ENCODE measurements at places on chromosomes 16 and 17.

GRCh38 chr16:25585526-25585925, 106.2 kb upstream of the HS3ST4 start:
- DNase-seq, result no peak

DNA sequence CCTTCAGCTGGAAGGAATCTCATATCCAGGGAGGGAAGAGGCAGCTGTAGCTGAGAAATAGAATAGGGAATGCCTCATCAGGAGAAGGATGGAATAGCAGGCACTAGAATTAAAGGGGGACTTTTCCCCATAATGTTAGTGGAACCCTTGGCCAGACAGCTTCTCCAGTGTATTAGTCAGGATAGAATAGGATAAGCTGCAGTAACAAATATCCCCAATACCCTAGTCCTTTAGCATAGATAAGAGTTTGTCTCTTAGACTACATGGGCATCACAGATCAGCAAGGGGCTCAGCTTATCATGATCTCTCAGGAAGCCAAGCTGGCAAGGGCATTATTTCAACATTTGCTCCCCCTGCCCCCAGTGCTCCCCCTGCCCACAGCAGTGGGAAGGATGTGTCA, 44.7 kb upstream of the RPL38 start:
- DNase-seq, result no peak

DNA sequence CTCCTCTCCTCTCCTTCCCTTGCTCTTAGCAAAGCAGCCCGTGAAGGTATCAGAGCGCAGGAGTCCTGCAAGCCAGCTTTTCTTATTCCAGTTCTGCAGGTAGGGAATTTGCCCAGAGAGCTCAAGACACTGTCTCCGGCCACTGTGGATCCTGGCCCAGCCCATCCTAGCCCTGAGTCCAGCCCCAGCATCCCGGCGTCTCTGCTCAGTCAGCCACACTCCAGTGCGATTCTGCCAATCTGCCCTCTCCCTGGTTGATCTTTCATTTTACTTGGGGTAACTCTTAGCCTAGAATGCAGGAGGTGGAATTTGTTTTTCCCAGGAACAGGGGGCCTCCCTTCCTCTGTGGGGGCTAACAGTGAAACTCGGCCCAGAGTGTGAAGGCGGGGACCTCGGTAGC, 176.9 kb upstream of the GSE1 start:
- no peak for DNase-seq

DNA sequence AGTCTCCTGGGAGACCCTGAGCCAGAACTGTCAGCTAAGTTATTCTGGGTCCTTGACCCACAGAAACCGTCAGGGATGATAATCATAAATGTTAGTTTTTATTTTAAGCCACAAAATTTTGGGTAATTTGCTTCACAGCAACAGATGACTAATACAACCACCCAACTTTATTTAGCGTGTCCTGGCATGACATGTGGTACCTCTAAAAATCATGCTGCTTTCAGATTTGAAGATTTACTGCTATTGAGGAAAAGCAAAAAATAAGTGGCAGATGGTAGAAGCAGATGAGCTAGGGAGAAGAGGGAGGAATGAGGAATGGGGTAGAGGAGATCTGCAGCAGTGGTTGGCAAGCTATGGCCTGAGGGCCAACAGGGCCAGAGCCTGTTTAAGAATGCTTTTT, 90.4 kb downstream of the TMEM100 start:
- DNase-seq, result no peak

GRCh38 chr16:89481356-89481955, 8.9 kb downstream of the ANKRD11 start:
- DNase-seq, result no peak

- no peak for DNase-seq
Measured at GRCh38 chr17:37430051-37430627, 23.5 kb downstream of the TADA2A start.

DNA sequence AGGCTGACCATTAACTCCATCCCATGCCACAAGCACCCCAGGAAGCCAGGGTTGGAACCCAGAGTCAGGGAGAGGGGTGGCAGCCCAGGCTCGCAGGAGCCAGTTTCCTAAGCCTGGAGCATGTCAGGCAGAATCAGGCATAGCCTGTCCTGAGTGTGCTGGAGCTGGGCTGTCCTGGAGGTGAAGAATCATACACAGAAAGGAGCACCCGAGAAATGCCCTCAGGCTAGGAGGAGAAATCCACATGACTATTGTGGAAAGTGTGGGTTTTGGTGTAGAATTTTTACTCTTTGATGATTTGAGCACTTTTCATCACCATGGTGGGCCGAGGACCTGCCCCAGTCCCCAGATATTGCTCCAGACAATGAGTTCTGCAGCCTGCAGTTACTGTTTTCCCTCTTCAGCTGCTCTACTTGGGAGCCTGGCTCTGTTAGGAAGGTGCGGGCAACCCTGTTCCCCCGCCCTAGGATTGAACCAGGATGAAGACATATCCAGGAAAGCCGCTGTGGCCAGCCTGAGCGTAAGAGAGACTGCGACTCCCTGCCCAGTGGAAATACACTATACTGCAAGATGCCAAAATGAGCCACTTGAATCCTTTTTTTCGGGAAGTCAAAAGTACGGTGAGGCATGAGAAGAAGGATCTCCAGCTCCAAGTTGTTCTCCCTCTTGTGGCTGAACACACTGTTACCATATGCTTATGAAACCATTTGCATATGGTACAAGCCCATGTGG, 29.0 kb upstream of the HEATR6 start:
- DNase-seq, result no peak

DNA sequence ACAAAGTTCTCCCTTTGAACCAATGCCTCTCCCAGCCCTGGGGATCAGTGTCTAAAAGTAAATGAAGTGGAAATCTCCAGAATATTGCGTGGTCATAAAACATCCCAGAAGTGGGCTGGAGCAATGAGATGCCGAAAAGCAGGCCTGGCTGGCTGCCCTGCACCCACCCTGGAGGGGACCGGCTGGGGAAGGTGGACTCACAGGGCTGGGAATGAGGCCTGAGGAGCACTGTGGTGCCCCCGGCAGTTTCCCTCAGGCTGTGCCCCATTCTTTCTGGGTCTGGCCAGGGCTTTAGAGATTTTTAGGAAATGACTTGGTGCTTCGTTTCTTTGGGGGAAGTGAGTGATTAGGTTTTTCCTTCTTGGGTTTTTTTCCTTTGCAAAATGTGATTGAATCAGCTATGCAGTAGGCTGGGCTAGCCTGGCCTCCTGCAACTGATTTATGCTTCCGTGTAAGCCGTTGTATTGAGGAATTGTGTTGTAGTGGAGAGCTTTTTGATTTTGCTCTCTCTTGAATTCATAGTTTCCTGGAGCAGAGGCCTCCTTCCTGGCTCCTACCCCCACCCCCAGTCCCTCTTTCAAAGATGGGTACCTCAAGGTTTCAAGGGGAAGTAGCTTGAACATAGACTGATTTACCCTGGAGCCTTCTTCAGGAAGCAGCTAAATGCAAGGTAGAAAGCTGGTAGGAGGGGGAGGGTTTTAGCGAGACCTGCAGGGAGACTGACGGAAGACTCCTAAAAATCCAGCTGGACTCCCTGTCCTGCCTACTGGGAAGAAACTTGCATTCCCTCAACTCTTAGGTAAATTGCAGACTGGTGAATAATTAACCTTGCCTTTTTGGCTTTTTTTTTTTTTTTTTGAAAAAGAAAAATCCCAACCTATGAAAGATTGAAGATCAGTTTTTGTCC, 170.2 kb downstream of the RAB11FIP4 start:
- DNase-seq, result no peak

GRCh38 chr16:83630979-83631378, 176.8 kb upstream of the HSBP1 start:
- DNase-seq, result no peak

GRCh38 chr17:74274060-74274708, at the start of gene DNAI2:
Gene DNAI2, plus strand, starts transcription at chr17:74274234. Its CDS starts 7,584 bp downstream, at chr17:74281818.
- no peak for DNase-seq

DNA sequence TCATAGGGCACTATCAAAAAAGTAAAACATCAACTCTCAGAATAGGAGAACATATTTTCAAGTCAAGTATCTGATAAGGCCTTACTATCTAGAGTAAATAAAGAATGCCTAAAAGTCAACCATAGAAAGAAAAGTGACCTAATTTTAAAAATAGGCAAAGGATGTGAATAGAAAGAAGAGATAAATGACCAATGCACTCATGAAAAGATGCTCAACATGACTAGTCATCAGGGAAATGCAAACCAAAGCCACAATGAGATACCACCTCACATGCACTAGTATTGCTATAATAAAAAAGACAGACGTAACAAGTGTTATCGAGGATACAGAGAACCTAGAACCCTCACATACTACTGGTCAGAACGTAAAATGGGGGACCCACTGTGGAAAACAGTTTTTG, 90.8 kb downstream of the DYNLRB2 start:
- DNase-seq, result no peak
